ENCODE measurements at places on chromosomes 6 and 20.

DNA sequence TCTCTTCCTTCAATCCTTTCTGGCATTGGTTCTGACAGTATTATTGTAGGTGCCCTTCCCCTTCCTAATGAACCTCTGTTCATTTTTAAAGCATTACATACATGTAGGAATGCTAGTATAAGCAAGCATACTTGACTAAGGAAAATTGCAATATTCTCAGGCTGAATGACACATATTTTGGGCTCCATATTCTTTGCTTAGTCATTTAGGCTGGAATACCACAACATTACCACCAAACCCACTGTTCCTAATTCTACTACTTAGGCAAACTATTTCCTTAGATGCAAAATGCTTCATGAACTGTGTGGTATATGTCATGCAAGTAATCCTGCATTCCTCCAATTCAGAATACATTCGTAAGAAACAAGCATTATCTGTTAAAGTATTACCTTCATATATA is 113.9 kb downstream of the PRDM1 start:
- DNase-seq = no peak

GRCh38 chr20:14986026-14986655 is 648.7 kb upstream of the FLRT3 start:
- no peak for DNase-seq

DNA sequence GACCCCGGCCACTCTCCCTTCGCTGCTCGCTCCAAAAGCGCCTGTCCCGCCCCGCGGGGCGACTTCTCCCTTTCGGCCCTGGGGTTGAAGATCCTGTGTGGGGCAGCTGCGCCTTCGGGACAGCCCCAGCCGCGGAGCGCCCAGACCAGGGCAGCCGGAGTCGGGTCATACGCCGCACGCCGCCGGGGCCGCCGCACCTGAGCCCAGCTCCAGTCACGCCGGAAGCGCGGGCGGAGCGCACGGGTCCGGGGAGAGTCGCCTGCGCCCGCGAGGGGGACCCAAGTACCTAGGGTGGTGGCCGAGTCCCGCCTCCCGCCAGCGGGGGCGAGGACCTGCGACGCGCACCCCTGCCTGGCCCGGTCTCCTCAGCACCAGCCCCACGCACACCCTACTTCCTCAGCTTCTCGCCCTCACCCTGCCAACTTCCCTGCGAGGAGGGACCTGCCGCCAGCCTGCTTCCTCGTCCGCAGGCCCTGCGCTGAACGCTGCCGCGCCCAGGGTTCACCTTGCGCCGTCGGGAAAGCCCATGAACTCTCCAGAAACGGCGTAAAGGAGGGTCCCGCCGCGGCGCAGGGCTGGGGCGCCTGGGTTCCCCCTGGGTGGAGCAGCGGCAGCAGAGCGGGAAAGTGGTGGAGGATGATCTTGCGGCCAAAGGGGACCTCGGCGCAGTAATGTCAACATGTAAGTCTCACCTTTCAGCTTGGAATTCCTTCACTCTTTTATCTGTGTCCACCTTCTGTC is at the start of gene ADGRG6:
Gene ADGRG6, plus strand, starts transcription at position 357 of the 741 bp plus-strand sequence. Its CDS starts 323 bp downstream, at position 680.
- DNase-seq = no peak

- no peak for DNase-seq
These were observed 275.1 kb upstream of the CDH4 start for GRCh38 chr20:60976913-60977312.

GRCh38 chr6:96991618-96992342 is 67.3 kb downstream of the KLHL32 start:
- no peak for DNase-seq

Data from activated CD8-positive, alpha-beta memory T cell treated with anti-CD3 and anti-CD28 coated beads for 4 hours (primary cell).